ENCODE measurements at places on chromosomes 6 and 20. TPM values are rescaled to one million over a fixed set of nuclear protein-coding genes. Genes with fewer than 3 reads are reported as not detected.

HTR1E gene
- not detected for total RNA-seq

TMEM74B gene
- not detected for total RNA-seq

GTF3C6 gene
- 39.8 TPM for total RNA-seq

DNA sequence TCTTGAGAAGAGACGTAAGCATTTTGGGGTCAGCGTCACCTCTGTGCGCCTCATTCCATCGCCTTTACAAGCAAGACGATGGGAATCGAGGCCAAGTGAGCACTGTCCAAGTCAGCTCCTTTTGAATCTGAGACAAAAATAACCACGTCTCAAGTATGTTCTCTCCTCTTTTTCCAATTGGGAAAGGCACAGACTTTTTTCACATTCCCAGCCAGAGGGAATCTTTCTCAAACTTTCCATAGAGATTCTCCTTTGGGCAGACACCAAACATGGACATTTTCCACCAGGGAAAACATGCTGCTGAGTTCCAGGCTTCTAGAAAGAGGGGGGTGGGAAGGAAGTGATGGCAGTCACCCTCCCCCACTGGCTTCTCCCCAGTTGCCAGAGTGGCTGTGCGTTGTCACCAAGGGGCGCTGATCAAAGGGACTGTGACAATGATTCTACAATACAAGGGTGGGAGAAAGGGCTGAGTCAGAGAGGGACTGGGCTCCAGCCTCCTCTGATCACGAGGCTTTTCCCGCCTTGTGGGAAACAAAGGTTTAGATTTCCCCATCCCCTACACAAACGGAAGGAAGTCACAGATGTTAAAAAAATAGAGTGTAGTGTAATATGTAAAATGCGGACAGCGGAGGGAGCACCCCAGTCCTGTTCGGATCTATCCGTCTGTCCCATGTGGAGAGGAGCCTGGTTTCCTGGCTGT lies 281.9 kb upstream of the RNF24 start:
- no peak for DNase-seq

DNA sequence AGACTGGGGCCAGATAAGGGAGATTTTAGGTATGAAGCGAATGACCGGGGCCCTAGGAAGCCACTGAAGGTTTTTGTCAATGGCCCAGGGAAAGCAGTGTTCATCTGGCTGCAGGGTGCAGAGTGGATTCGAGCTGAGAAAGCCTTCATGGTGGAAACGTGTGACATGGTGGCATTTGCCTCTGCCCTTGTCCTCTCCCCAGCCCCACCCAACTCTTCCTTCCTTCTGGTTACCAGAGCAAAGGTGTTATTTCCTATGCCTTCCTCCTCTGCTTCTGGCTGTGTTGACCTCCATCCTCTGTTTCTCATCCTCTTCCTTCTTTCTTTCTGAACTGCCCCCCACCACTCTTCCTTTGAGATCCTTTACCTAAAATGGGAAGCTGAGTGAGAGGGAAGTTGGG lies 195.1 kb upstream of the SUPT3H start:
- no peak for DNase-seq

Data from omental fat pad (tissue), 4 donors.